ENCODE measurements at places on chromosomes 2 and 18.
A peak's percentile ranks its signal among the peaks of the same experiment; 100 is the strongest.

- DNase-seq: no peak
These were observed 158.3 kb downstream of the CERS6 start for GRCh38 chr2:168614172-168615018.

GRCh38 chr2:8976442-8977259 lies 26.8 kb downstream of the MBOAT2 start:
- no peak for DNase-seq

- DNase-seq: no peak
These were observed 99.4 kb upstream of the PID1 start for GRCh38 chr2:229370509-229370908.

DNA sequence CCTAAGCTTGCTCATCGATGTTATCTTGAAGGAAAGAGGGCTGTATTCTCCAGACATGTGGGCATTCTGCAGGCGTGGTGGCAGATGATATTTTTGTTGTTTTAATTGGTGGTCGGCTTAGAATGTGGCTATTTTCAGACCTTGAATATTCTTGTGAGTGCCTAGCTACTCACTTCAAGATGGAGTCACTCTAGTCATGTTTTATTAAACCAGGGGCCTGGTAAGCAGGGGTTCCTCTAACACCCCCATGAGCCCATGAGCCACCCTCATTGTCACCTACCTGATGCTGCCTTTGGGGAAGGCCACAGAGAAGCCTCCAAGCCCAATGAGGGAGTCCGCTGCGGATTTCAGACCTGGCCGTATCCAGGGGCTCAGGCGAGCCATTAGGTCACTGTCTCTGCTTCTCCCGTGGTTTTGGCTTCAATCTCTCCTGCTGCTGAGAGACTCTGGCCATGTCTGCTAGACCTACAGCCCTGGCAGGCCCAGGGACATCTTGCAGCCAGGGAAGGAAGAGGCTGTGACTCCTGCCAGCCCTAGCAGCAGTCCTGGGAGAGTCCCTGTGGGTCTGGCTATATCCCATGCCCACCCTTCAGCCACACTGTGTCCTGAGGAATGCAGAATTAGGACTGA lies 16.3 kb upstream of the KLF11 start:
- DNase-seq: no peak

DNA sequence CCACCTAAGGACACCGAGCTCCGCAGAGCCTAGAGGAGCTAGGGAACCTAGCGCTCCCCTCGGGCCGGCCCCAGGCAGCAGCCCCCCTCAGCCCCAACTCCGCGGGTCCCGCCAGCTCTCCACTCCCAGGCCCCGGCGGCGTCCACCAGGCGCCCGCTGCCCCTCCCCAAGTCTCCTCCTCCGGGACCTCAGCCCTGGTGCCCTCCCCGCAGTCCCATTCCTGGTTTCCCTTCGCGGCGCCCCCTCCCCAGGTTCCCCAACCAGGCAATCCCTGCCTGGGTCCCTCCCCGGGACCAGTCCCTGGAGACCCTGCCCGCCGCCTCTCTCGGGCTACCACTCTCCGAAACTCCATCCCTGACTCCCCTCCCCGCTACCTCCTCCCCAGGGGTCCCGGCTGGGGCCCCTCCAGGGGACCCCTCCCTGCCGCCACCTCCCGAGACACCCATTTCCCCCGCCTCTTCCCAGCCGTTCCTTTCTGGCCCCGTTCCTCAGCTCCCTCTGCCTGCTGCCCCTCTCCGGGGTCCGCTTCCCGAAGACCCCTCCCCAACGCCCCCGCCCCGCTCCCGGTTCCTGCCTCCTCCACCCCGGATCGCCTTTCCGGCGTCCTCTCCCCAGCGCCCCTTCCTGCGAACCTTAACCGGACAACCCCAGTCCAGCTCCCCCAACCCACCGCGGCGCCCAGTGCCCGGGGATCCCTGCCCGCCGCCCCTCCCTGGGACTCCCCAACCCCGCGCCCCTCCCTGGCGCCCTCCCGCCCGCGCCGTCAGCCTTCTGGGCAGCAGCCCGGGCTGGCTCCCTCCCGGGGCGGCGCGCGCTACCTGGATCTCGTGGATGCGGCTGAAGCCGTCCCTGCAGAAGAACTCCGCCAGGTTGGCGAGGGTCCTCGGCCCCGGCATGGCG lies 678 bp downstream of the CYP27C1 start:
- peak; percentile 24 for DNase-seq

- no peak for DNase-seq
These were observed 118.8 kb upstream of the MAP2 start for GRCh38 chr2:209305026-209305425.

- no peak for DNase-seq
These were observed 78.8 kb downstream of the VWC2L start for GRCh38 chr2:214489702-214490101.

GRCh38 chr2:178367344-178367743 lies 83.6 kb downstream of the PRKRA start:
- DNase-seq: no peak

DNA sequence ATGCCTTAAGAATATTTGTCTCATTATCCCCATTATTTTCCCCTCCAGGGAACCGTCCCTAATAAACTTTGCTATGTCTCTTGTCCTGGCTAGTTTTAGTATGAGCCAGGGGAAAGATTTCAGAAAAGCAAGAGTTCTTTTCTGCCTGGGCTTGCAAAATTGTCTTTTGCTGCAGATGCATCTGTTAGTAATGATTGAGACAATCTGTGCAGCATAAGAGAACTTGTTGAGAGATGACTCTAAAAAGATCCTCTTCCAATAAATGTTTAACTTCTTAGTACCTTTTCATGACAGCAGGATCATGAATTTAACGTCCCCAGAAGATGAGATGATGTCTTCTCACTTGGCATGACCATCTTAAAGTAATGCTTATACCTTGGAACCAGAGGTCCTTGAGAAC lies 172.5 kb upstream of the CREB1 start:
- DNase-seq: no peak

DNA sequence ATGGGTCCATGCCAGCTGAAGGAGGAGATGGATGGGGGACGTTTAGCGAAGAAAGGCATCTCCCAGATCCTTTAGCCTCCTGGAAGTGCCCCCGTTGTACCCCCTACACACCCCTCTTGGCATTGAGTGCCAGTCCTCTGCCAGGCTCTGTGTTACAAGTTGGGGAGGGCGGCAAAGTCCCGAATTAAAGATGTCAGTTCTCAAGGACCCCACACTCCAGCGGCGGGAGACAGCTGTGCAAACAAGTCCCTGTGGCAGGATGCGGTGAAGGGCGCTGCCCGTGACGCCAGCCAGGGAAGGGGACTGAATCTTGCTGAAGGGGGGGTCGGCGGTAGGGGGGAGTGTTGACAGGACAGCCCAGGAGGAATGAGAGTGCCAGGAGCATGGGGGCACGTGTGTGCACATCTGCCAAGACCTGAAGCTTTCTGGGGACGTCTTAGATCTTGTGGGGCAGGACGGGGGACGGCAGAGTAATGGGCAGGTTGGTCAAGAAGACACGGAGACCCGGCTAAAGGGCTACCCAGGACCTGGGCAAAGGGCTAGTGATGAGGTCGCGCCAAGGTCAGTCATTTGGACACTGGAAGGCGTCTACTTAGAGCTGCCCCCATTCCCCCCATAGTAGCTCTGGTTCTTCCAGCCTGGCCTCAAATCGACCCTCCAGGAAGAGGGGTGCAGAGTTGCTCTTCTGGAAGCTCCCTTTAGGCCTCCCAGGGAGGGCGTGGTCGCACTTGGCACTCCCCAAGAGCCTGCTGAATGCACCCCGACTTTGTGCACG lies 2.8 kb upstream of the CTDSP1 start:
- peak; percentile 44 for DNase-seq

DNA sequence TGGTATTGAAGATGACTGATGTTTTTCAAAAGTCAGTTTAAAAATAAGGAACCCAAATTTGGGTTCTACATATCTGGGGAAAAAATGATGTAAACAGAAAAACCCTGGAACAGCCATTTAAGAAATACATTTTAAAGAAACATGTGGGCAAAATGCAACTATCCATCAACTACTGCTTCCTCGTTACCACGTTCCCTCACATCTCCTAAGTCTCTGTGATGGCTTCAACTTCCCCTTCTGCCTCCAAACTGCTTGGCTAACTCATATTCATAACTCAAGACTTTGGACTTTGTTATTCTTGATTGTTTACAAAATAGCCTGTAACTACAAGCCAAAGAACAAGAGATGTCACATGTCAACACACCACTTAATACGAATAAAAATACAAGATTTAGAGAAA lies 116.3 kb downstream of the DYM start:
- DNase-seq: no peak

- no peak for DNase-seq
These were observed 11.3 kb downstream of the OSR1 start for GRCh38 chr2:19346983-19347618.

GRCh38 chr2:174499371-174499770 lies 12.5 kb upstream of the GPR155 start:
- no peak for DNase-seq

DNA sequence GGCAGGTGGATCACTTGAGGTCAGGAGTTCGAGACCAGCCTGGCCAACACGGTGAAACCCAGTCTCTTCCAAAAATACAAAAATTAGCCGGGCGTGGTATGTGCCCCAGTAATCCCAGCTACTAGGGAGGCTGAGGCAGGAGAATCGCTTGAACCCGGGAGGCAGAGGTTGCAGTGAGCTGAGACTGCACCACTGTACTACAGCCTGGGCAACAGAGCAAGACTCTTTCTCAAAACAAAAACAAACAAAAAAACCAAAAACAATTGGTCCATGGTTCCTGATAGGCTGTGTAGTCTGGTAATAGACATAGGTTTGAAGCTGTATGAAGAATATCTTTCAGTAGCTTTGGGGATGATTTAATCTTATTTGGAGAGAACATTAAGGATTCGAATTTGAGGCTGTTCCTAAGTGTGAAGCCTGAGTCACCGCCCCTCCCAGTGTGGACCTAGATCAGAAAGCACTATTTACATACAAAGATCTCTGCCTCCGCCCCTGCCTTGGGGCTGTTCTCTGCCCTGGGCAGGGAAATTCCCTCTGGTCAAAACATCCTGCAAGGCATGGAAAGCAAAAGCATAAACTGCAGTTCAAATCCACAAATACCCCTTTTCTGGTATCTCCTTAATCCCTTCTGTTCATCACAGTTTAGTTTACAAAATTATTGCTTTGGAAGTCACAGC lies 52.8 kb upstream of the PMAIP1 start:
- DNase-seq: peak; percentile 52

GRCh38 chr18:32167980-32168730 lies 21.7 kb upstream of the MEP1B start:
- DNase-seq: no peak

DNA sequence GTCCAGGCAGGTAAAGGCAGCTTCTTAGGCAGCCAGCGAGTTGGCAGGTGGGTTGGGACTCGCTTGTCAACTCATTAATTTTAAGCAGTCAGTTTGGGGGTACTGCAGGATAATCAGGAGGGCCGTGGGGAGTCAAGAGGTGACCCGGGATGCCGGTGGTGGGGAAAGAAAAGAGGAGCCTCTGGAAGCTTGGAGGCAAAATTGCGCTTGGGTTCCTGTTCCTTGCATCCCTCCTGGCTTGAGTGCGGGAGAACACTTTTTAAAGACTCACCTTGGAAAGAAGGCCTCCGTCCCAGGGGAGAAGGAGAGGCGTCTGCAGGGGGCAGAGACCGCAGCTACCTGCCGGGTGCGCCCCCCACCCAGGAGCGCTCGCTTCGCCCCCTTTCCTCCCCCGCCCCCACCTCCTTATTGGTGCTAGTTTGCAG lies at the start of gene KCNJ3:
Gene KCNJ3 (plus strand): TSS at position 400 of the 425 bp plus-strand sequence. CDS start 81 bp downstream, outside the sequence.
- DNase-seq: no peak

DNA sequence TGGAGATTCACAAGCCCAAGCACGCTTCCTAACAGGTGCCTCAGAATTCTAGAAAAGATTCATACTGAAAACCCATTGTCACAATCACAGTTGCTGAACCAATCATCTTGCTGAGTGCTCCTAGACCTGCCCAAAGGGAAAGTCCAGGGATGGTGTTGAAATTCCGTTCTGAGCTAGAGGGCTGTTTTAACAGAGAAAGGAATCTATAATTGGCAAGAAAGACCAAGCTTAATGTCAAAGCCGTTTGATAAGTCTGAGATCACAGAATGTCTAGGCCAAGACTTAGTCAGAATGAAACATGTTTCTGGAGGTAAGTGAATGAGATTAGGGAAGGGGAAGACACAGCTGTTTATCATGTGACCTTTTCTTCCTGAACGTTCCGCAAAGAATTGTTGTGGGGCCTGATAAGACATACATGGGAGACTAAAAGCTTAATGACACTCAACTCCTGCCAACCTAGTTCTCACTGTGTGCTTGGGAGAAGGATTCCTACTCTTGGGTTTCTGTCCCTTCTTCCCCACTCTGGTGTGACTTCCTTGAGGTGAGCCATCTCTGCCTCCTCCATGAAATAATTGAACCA lies 27.5 kb downstream of the PMAIP1 start:
- DNase-seq: no peak

GRCh38 chr2:229531594-229531993 lies 182.8 kb downstream of the DNER start:
- no peak for DNase-seq

DNA sequence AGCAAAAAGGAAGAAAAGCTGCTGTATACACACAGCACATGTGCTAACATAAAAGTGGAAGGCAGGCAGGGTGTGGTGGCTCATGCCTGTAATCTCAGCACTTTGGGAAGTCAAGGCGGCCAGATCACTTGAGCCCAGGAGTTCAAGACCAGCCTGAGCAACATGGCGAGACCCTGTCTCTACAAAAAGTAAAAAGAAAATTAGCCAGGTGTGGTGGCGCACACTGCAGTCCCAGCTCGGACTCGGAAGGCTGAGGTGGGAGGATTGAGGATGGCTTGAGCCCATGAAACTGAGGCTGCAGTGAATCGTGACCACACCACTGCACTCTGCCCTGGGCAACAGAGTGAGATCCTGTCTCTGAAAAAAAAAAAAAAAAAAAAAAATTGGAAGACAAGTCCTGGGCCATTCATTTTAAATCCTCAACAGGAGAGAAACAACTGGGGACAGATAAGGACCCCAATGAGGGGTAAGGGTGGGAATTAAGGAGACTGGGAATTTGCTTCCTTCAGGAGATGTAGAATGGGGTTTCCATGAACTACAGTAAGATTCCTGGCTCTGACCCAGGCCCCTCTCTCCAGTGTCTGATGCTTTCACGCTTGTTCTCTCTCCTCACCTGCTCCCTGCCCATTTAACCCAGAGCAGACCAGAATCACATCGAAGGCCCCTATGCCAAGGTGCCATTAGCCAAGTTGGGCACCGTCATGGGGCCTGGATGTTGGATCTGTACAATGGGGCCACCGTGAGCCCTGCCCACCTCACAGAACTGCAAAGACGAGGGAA lies 29.6 kb downstream of the TNS1 start:
- no peak for DNase-seq

DNA sequence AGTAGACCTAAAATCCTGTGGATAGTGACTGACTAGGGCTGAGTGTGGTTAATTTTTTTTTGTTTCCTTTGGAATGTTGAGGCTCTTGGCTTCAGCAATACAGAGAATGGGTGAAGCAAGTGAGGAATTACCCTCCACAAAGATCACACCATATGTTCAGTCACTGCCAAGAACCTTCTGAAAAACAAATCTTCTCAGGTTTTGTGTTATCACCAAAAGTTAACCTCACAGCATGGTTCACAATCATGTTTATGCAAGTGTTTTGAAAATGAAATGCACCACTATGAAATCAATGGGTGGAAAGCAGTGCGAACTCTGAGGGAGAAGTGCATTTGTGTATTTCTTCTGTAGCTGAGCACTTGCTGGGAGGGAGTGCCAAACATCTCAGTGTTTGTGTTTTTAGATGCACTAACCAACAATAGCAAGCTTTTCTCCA lies 44.4 kb downstream of the SPATS2L start:
- DNase-seq: no peak
